Esophagus squamous epithelium (tissue), 5 donors: ENCODE measurements at places on chromosomes 5 and 9.

DNA sequence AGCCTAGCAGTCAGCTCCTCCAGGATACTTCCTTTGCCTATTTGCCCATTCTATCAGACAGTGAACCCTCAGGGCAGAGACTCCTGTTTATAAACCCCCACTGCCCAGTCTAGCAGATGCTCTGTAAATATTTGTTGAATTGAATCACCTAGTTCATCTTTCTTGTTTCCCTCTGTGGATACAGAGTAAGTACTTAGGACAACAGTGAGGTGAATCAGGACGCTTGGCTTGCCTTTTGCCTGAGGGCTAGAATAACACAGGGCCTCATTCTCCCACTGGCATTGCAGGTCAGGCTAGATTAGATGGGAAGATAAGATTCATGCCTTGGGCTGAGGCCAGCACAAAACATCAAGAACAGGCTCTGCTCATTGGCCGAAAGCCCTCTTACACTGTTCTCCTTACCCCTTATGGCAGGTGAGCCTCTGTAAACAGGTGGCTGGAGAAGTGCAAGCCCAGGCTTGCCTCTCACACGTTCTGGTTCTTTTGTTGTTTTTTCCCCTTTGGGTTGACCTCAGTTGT lies 22.2 kb downstream of the TNFSF8 start:
- no peak for DNase-seq

DNA sequence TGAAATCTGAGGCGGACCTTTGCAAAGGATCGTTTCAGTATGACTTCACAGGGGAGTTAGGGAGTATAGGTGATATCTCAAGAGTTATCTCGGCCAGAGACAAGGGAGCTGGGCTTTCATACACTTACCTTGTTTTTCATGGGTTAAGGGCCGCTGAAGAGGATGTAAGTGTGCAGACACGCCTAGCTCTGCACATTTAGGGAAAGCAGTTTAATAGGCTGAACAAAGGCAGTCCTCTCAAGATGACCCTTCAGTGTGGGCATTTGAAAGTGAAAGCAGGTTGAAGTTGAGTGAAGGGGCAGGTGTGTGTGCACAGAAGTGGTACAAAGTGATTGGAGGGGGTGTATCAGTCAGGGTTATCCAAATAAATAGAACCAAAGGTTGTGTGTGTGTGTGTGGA lies 33.1 kb upstream of the PRXL2C start:
- DNase-seq, result no peak

DNA sequence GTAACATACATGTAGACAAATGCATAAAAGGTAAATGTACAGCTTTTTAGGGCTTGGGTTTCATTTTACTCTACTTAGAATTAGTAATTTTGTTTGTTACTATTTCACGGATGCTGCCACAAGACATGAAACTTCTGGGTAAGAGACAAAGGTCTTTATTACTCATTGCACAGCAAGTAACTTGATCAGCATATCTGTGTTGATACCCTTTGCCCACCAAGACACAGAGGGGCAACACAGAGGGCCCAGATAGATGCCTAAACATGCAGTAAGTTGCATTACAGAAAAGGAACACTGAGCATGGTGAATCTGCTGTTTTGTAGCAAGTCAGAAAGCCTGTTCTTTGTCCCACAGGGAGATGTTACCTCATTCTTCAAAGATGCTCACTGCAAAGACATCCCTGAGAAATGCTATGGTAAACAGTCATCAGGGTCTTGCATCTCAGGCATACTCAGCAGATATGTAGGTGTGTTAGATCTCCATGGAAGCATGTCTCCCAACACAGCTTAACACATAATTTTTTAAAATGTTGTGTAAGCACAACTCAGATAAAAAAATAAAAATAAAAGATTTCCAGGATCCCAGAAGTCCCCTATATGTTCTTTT lies 10.3 kb downstream of the ITGA2 start:
- no peak for DNase-seq

DNA sequence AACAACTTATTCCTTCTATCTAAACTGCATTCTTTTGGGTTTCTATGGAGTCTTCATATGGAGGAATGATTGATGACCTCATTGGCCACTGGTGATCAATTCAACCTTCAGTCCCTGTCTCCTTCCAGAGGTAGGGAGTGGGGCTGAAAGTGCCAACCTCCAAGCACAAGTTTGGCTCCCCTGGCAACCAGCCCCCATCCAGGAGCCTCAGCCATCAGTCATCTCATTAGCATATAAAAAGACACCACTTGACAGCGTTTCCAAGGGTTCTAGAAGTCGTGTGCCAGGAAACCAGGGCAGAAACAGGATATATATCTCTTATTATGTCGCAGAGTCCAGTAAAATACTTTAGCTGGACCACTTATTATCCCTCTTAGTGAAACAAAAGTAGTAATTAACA lies 9.8 kb downstream of the SLC31A2 start:
- DNase-seq, result no peak

DNA sequence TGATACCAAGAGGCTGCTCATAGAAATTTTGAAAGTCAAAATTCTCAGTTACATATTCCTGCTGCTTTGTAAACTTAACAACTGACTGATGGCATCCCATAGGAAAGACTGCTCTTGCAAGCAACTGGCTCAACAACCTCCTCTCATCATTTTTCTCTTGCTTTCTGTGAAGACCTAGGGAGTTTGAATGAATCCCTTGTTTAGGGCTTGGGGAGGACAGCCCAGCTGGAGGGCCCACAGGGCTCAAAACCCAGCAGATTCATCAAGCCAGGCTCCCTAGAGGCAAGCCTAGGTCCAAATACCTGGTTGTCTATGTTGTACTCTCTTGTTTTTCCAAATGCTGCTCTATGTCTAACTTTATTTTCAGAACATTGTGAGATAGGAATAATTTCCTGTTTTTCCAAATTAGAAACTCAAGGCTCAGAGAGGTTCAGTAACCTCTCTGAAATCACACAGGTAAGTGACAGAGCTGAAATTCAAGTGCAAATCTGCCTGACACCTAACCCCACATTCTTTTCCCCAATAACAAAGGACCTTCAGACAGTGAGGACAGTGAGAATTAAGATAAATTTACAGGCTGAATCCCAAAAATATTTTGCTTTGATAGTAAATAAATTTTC lies 558.9 kb upstream of the KLF4 start:
- DNase-seq, result no peak

- DNase-seq, result no peak
Observed at GRCh38 chr5:1322036-1322900, 22.6 kb downstream of the CLPTM1L start.

DNA sequence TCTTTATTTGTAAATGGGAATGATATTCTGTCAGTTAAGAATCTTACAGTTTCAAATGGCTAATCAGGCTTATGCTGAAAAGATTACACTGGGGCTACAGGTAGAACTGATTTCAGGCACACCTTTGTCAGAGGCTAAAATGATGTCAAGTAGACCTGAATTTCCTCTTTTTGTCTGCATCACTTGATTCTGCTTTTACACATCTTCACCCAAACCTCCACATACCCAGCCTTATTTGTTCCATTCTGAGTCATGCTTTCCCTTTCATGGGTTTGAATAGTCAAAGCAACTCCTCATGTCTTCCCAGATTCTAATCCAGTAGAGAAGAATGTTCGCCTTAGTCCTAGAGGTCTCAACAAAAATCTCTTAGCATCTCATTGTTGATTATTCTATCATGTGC lies 156.4 kb downstream of the CWC27 start:
- no peak for DNase-seq

GRCh38 chr5:115360046-115360685 lies 63.7 kb upstream of the CCDC112 start:
- no peak for DNase-seq

DNA sequence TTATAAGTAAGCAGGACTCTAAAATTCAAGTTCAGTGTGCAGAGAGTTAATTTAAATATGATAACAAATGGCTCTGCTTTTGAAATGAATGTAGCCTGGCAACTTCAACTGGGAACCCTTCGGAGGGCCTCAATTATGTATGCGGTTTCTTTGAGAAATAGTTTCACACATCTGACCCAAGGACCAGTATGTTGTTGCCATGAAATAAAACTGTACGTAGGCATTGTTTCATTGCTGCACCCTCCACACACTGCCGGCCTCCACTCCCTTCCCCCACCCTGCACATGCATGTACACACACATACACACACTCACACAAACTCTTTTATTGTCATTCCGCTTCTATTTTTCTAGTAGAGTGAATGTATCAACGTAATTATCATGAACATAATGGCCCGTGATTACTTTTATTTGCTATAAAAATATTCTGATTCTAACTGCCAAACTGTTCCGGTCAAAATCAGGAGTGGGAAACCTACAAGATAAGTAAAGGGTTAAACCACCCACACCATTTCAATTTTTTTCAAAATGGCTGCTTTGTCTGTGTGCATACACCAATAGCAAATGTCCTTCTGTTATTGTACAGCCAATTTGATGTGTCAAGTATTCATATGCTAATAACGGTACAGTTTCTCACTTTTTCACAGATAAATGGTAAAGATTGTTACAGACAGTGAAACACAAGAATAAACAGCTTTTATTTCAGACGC lies 215.5 kb upstream of the TMEM161B start:
- DNase-seq, result no peak

- no peak for DNase-seq
Observed at GRCh38 chr9:35918780-35919179, 9.5 kb downstream of the SPAAR start.

- DNase-seq, result no peak
Observed at GRCh38 chr5:158384535-158385481, 525.9 kb upstream of the CLINT1 start.

GRCh38 chr5:140044041-140044440 lies 942 bp upstream of the NRG2 start:
- no peak for DNase-seq

DNA sequence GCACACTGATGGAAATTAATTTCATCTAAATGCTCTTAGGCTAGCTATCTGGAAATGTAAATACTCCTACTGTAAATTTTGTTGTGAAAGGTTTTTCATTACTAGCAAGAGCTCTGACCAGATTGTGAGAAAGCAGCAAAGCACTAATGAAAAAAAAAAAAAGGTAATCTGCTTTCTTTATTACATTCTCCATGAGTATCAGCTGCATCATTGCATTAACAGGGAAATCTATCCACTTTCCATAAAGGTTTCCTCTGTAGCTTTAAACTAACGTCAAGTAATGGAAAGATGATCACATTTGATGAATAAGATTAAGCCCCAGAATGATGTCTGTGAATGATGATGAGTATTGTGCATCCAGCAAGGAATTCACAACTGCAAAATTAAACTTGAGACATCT lies 790.6 kb upstream of the TYRP1 start:
- no peak for DNase-seq

DNA sequence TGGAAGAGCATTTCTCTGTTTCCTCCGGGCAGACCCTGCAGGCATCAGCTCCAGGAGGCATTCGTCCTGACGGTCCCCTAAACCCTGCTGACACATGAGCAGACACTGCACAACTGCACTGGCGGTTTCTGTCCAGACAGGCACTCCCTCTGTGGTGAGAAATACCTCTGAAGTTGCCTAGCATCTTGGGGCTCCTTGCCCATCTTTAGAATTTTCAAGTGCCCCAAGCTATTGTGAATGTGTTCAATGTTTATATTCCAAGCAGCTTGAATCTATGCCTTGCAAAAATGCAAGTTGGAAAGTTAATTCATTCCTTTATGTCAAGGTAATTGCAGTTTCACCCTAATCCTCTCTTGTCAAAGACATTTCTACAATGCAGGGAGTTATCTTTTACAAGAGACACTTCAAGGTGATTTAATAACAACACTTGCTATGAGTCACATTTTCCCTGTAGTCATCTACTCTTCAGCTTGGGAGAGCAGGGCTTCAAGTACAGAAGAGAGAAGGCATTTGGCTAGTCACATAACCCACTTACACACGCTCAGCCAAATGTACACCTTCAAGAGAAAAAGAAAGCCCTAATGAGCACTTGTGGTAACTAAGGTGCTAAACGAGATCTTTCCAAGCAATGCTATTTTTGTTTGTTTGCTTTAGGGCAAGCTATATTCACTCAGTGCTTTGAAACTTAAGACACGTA lies 302.5 kb downstream of the MLLT3 start:
- DNase-seq, result no peak

GRCh38 chr9:93387791-93388190 lies 63.7 kb upstream of the FAM120A start:
- DNase-seq, result no peak

DNA sequence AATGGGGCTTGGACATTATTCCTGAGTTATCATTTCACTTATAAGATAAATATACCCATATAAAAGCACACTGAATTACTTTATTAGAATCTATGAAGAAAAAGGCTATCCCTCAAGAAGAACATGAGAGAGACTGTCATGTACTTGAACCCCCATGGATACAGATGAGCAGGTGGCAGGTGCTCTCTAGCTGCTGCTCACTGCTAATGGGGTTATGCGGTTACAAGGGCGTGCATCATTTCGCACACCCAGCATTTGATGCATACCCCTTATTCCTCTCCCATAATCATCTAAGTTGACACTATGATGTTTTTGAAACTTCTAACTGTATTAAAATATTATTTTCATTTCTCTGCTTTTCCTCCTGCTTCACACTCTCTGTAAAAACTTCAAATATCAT lies 16.4 kb downstream of the ITK start:
- no peak for DNase-seq

DNA sequence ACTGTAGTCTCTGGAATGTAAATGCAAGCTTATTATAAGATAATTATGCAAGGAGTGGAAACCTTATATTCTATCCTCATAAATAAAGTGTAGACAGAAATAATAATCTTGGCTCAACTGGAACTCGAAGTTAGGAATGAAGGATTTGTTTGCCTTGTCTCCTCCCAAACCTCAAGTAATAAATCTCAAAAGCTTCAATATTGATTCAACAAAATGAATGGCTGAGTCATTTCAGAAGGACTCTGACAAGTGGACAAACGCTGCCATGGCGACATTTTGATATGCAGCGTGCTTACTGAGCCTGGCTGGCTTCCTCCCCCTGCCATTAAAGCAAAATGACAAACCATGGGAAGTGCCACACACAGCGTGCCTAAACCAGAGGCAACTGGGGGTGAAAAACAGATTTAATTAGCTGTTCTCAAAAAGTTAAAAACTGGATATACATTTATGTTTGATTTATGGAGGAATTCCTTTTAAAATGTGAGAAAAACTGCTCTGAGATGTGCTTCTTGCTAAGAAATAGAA lies 10.5 kb upstream of the ADGRV1 start:
- DNase-seq, result no peak

- no peak for DNase-seq
Observed at GRCh38 chr9:7921545-7922197, 122.1 kb upstream of the DMAC1 start.

DNA sequence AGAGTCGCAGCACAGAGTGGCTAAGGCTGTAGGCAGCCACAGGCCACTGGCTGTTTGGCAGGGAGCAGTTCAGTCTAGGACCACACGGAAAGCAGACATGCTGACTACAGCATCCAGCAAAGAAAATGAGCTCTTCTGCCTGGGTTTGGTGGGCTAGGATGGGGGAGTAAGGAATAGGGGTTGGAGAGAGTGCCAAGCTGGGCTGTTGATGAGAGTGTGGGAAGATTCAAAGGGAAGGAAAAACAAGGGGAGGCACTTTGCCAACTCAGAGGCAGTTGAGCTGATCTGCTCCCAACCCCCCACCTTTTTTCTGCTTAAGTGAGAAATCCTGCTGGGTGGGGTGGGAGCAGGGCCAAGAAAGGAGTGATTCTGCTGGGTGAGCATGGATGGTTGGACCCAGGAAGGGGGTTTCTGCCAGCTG lies 35.9 kb downstream of the SVEP1 start:
- DNase-seq, result no peak

- DNase-seq, result no peak
Observed at GRCh38 chr9:137276473-137277328, 825 bp upstream of the TOR4A start.
